Purkinje cell (primary cell): ENCODE measurements at places on chromosomes 1 and 21. TPM values are rescaled to one million over a fixed set of nuclear protein-coding genes. Genes with fewer than 3 reads are reported as not detected.

Gene C1orf21
- 3.7 and 8.3 TPM in 2 replicates for polyA plus RNA-seq

Gene C1orf210
- polyA plus RNA-seq, result not detected in 2 replicates

Gene CD1B
- not detected in 2 replicates for polyA plus RNA-seq

Gene CFAP45
- polyA plus RNA-seq, result 1.2 and 2.1 TPM in 2 replicates

Gene COL24A1
- 0.83 TPM in 1 of 2 replicates, not detected in the other for polyA plus RNA-seq

Gene ST6GALNAC5
- 10.3 TPM in 1 of 2 replicates, not detected in the other for polyA plus RNA-seq

Gene LRRC53
- polyA plus RNA-seq, result 1.6 TPM in 1 of 2 replicates, not detected in the other

Gene DYRK3
- polyA plus RNA-seq, result 10.1 and 12.6 TPM in 2 replicates

Gene S100A16
- 4.3 and 12.6 TPM in 2 replicates for polyA plus RNA-seq

Gene ARHGAP29
- 3.1 and 4.7 TPM in 2 replicates for polyA plus RNA-seq

Gene HCRTR1
- not detected in 2 replicates for polyA plus RNA-seq

Gene TMEM51
- polyA plus RNA-seq, result 0.52 TPM in 1 of 2 replicates, not detected in the other

Gene PAPPA2
- polyA plus RNA-seq, result 0.27 and 0.47 TPM in 2 replicates
